ENCODE measurements at places on chromosomes 4 and X.

DNA sequence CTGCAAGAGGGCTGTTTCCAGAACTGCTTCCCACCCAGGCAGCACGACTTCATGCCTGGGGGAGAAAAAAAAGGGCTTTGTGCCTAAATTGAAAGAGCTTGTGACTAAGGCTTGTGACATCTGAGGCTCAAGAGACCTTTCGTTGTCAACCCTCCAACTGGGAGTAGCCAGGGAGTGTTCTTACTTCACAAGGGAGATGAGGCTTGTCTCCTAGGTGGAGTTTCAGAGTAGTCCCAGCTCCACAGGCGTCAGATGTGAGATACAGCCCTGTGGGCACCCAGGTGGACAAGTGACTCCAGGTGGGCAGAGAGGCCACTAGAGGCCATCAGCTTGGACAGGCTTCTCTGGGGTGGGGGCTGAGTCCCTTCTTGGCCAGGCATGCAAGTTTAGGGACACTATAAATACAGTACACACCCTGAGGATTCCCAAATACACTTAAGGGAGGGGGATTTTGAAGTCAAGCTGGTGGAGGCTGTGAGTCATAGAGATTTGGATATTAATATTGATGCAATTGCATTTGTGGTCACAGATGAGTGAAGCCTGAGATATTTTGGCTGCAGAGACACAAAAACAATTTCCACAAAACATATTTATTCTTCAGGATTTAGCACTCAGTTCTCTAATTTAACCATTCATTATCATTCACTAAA is 40.1 kb upstream of the SETD7 start:
- DNase-seq = no peak

GRCh38 chr4:7243609-7244330 is 51.4 kb downstream of the SORCS2 start:
- DNase-seq = no peak

DNA sequence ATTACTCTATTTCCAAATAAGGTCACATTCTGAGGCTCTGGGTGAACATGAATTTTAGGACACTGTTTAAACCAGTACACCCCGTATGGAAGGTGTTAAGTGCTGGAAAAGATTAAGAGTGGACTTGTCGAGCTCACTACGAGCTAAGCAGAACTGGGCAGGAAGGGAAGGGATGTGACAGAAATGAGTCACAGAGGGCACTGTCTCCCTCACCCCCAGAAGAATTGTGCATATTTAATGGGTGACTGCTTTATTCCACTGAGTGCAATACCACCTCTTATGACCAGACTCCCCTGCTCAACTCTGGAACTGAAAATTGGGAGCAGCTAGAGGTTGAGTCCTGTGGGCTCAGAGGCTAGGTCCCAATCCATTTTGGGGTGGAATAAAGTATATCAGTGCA is 187.4 kb upstream of the RPS6KA3 start:
- no peak for DNase-seq

DNA sequence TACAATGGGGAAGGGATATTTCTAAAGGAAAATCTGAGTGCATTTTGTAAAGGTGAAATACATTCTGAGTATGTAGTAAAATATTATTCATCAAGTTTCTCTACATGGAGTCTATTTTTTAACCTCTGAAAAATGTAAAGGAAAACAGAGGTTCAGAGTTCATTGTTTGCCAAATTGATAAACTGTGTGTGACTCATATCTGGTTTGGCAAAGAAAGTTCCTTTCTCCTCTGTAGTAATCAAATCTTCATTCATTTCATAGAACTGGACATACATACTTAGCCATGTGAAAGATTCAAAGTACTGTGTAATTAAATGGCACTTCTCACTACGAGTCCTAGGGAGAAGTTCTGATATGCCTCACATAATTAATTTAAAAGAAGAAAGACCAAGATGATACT is 61.6 kb downstream of the HPGD start:
- DNase-seq = no peak

GRCh38 chrX:130426531-130426930 is 24.7 kb downstream of the RBMX2 start:
- no peak for DNase-seq

DNA sequence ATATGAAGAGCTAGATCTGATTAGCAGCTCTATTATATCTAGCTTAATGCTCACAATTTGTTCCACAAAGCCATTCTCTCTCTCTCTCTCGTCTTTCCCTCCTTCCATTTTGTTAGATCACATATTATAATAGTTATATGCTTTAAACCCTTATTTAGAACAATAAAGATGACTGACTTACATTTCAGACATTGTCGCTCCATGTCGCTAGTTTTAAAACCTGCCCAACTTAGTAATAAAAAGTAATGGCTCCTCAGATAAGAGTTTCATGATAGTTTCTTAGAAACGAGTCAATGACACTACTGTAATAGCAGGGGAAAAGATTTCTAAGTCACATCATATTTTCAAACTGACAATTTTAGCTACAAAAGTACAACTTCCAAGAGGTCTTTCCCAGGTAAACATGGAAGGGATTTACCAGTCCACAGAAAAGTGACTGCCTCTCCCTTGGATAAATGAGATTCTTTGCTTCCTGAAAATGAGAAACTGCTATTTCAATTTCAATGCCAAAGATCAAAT is 38.5 kb upstream of the YTHDC1 start:
- DNase-seq = no peak

DNA sequence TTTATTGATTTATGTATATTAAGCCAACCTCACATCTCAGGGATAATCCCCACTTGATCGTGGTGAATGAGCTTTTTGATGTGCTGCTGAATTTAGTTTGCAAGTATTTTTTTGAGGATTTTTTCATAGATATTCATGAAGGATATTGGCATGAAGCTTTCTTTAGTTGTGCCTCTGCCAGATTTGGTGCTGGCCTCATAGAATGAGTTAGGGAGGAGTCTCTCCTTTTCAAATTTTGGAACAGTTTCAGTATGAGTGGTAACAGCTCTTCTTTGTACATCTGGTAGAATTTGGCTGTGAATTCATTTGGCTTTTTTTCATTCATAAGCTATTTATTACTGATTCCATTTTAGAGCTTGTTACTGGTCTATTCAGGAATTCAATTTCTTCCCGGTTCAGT is 197.2 kb upstream of the NDST4 start:
- DNase-seq = no peak

DNA sequence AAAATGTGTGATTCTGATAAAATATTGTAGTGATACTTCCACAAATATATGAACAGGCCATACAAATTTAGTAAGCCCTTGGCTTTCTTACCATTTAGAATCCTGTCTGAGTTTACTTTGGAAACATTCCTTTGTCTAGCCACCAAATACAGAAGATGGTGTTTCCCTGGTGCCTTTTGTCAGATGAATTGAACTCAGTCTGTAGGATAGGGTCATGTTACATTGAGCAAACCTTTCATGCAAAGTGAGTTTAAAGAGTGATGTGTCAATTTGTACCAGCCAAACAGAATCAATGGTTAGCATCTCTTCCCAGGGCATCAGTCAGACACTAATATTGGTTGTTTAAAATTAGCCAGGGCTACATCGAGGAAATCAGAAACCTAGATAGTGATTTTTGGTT is 1443.4 kb downstream of the ARAP2 start:
- no peak for DNase-seq

DNA sequence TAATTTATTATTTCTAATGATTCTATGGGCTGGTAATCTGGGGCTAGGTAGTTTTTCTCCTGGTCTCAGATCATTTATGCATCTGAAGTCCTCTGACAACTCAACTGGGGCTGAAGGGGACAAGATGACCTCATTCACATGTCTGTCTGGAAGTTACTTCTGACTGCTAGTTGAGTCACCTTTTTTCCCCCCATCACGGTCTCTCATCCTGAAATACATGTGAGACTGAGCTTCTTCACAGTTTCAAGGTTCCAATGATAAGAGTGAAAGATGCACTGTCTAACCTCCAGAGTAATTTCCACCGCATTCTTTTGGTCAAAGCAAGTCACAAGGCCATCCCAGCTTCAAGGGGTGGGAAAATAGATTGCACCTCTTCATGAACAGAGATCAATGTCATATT is 356.7 kb upstream of the RPS6KA3 start:
- DNase-seq = no peak

DNA sequence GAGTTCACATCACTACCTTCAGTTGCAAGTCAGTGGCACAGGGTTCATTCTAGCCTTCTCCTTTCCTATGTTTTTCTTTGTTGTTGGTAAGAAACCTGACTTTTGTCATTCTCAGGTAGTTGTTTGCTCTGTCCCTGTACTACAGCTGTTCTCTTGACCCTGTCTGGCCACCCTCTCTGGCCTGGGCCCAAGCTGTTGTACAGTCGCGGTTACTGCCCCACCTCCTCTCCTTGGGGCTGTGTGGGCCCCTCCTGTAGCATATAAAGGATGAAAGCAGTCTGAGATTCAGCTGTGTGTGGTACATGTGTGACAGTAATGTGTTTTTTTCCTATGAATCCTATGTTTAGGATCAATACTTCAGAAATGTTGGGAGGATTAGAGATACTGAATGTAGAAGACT is 12.5 kb downstream of the MOB1B start:
- DNase-seq = no peak

- no peak for DNase-seq
These were observed 61.0 kb upstream of the EXOC1L start for GRCh38 chr4:55758570-55758969.

DNA sequence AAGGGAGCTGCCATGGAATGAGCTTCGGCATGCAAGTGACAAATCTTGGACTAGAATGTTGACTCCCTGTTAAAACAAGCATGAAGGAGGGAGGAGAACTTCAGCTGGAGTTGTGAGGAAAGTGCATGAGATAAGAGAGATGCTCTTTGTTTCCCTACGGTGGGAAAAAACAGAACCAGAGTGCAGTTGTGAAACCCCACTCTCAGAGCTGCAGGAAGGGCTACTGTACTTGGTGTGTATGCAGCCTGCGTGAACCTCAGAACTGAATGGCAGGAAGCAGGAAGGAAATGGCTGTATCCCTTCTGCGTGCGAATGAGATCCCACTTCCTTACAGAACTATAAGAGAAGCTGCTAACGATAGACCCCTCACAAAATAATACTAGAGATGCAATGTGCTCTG is 57.2 kb downstream of the EGF start:
- peak; percentile 34 for DNase-seq

GRCh38 chrX:13876652-13877051 is 59.8 kb upstream of the GPM6B start:
- DNase-seq = no peak

DNA sequence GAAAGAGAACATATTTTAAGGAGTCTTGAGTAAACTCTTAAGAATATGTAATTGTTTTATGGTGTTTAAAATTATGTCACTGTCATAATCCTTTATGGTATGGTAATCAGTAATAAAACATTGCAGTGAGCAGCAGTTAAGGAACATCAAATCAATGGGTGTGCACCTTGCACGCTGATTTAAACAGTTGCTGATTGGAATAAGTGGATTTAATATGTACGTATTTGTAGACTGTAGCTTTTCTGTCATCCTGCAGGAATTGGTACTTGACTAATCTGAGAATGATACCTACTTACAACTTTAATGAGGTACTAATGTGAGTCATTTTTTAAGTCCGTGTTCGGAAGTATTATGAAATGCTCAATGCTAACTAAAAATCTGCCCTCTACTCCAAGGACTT is 212.2 kb downstream of the DCTD start:
- no peak for DNase-seq

GRCh38 chrX:132219343-132219768 is at the start of gene RAP2C:
Gene RAP2C, minus strand, starts transcription at chrX:132219447. Its CDS starts 2,179 bp downstream, at chrX:132217268.
- peak; percentile 86 for DNase-seq

DNA sequence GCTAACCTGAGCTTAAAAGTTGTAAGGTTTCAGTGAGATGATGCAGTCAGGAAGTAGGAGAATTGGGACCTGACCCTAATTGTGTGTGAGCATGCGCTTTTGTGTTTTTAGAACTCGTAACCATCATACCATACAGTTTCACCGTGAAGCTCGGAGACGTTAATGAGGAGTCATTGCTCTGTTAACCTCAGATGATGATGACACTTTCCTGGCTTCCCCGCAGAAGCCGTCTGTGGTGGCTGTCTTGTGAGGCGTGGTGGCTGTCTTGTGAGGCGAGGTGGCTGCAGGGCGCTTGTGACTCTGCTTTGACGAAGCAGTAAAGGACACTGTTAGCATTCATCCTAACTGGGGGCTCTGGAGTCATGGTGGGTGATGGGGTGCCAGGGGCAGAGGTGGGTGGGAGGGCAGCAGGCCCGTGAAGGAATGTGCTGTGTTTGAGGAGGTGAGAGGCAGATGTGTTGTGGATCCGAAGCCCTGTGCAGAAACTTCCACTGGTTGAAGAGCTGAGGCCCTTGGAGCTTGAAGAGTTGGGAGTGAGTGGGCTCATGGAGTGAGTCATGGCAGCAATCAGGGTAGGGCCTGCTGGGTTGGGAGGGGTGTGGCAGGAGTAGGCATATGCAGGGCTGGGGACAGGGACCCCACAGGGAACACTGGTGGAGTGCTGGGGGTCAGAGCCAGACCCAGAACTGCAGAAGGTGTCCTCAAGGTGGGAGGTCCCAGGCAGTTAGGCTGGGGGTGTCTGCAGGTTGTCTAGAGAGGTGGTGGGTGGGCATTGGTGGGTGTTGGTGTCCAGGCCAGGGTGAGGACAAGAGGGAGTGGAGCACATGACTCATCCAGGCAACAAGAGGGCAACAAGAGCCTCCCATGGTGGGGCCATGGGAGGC is 57.4 kb downstream of the NSD2 start:
- peak; percentile 74 for DNase-seq

DNA sequence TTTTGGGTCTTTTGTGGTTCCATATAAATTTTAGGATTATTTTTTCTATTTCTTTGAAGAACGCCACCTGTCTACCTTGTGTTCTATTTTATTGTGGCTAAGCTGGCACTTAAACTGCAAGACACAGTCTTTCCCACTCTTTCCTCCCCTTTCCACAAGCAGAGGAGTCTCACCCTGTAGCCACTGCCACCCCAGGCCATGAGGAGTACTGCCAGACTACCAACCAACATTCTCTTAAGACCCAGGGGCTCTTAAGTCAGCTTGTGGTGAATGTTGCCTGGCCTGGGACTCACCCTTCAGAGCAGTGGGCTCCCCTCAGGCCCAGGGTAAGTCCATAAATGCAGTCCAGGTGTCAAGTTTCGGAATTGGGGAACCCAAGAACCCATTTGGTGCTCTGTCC is 58.0 kb upstream of the FMR1 start:
- DNase-seq = no peak

- DNase-seq = peak; percentile 17
These were observed 412.2 kb downstream of the PPP3CA start for GRCh38 chr4:100935090-100935489.

GRCh38 chrX:38754102-38754790 is 47.0 kb upstream of the MID1IP1 start:
- DNase-seq = peak; percentile 72

GRCh38 chrX:107710617-107711391 is 64.8 kb downstream of the TSC22D3 start:
- peak; percentile 95 for DNase-seq

GRCh38 chr4:21467551-21467950 is 481.0 kb downstream of the KCNIP4 start:
- no peak for DNase-seq

DNA sequence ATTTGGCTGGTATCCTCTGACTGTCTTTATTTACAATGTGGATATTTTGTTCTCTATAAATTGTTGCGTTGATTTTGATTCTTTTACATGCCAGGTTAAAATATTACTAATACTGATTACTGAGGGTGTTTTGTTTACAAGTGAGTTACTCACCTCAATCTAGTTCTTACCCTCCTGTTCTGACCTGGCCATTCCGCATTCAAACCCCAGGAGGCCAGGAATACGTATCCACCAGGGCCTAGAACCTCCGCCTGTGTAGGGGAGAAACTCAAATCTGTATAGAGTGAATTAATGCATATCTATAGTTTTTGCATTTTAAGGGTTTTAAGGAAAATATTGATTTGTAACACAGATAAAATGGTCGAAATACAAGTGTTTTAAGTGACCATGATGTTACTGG is 2.6 kb upstream of the ZFP42 start:
- DNase-seq = no peak

GRCh38 chr4:84497504-84498202 is 1.4 kb downstream of the NKX6-1 start:
- DNase-seq = no peak

Measured in hematopoietic multipotent progenitor cell treated with erythropoietin and hydrocortisone succinate and interleukin-3 and kit ligand, for 6 days (in vitro differentiated cells).